ENCODE measurements at places on chromosomes 13 and 19.
A peak's percentile ranks its signal among the peaks of the same experiment; 100 is the strongest.

- no peak for DNase-seq
These were observed 391.3 kb downstream of the TDRD3 start for GRCh38 chr13:60788156-60788829.

DNA sequence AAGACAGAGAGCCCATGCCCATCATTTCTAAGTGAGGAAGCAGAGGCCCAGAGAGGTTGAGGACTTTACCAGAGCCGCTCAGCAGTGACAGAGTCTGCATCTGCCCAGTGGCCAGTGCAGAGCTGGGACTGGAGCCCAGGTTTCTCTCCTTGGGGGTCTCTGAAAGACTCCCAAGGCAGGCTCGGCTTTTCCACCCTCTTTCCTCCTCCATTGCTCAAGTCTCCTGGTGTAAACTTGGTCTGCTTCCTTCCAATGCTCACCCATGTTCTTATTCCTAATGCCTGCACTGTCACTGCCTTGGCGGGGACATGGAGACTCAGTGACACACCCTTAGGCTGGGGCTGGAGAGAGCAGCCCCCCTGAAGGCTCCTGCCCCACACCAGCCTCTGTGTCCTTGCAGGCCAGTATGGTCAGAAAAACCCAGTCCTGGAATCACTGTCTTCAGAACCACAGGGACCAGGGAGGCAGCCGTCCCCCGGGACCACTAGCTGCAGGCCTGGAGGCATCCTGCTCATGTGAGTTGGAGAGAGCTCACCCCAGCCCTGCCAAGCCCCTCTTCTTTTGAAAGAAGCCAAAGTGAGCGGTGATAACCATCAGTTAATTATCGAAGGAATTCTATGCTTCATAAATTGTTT, 211.0 kb upstream of the ZNF536 start:
- DNase-seq: no peak

- no peak for DNase-seq
These were observed 384.3 kb downstream of the EFNB2 start for GRCh38 chr13:106151056-106151699.

- peak; percentile 72 for DNase-seq
These were observed 172.4 kb downstream of the VWA8 start for GRCh38 chr13:41788552-41788951.

DNA sequence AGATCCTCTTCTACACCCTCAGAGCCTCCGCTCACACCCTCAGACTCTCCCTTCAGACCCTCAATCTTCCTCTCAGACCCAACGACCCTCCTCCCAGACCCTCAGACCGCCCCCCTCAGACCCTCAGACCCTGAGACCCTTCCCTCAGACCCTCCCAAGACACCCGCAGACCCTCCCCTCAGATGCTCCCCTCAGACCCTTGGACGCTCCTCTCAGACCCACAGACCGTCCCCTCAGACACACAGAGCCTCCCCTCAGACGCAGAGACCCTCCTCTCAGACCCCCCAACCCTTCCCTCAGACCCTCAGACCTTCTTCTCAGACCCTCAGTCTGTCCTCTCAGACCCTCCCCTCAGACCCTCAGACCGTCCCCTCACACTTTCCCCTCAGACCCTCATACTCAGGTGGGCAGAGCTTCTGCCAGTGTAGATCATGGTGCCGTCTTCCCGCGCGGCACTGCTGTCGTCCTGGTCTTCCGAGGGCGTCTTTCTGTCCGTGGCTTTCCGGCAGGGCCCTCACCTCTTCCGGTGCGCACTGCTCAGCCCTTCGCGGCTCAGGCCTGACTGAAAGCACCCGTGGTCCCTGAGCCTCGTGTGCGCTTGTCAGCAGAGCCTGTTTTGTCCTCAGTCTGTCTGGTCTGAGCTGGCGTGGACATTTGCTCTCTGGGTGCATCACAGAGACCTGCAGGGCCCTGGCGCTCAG, 18.9 kb upstream of the TFDP1 start:
- DNase-seq: no peak

- DNase-seq: no peak
These were observed 482.7 kb downstream of the SLITRK6 start for GRCh38 chr13:85316506-85317025.

GRCh38 chr19:55160128-55160985, 2.8 kb upstream of the TNNI3 start:
- peak; percentile 66 for DNase-seq

GRCh38 chr13:32430018-32430747, 2.3 kb upstream of the N4BP2L1 start:
- peak; percentile 89 for DNase-seq

DNA sequence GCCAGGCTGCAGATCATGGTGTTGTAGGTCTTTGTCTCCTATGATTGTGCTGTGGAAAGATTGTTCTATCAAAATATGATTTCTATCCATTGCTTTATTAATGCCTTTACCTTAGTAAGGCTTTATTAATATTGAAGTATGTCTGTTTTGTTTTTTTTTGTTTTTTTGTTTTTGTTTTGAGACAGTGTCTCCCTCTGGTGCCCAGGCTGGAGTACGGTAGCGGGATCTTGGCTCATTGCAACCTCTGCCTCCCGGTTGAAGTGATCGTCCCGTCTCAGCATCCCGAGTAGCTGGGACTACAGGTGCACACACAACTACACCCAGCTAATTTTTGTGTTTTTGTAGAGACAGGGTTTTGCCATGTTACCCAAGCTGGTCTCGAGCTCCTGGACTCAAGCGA, 7.7 kb downstream of the IRGC start:
- no peak for DNase-seq

GRCh38 chr13:63972328-63972727, 2556.7 kb upstream of the PCDH20 start:
- no peak for DNase-seq

DNA sequence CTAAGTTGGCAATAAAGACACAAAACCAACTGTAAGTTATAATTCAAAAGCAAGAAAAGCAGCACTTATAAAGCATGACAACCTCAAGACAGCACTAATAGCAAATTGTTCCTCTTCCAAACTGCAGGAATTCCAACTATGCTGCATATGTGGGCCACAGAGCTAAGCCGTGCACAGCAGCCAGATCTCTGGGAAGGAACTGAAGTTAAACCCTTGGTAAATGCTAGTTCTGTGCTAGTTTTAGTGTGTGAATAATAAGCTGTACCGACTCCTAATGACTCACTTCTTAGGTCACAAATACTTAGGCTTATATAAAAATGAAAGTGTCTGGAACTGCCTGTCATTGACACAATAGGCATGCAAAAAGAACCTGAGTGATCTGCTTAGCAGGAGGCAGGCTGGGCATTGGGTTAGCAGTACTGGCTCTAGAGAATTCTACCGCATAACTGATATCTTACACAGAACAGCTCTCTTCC, 21.2 kb upstream of the GTF3A start:
- no peak for DNase-seq

- no peak for DNase-seq
These were observed 131.5 kb downstream of the RGCC start for GRCh38 chr13:41588899-41589298.

DNA sequence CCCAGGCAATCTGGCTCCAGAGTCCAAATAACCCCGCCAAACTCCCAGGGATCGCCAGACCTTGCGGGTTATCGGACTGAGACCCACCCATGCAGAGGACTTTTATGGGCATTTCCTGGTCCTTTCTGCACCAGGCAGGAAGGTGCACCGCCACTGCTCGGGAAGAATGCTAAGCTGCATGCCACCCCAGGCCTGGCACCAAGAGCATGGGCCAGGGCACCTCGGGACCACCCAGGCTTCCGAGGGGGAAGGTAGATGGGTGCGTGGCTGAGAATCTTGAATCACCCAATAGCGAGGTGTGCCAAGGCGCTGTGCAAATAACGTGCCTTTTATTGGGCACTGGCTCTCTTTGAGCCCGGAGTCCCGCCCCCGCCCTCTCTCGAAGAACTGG, 422 bp upstream of the ZNF575 start:
- peak; percentile 57 for DNase-seq

GRCh38 chr13:43905435-43906031, 25.8 kb downstream of the LACC1 start:
- peak; percentile 27 for DNase-seq

GRCh38 chr19:57719901-57720519, 7.4 kb downstream of the ZNF671 start:
- DNase-seq: no peak

- no peak for DNase-seq
These were observed 19.7 kb downstream of the PNPLA6 start for GRCh38 chr19:7554990-7555864.

- DNase-seq: no peak
These were observed 15.8 kb upstream of the NPAS1 start for GRCh38 chr19:47003611-47004465.

- DNase-seq: no peak
These were observed 10.3 kb upstream of the GARIN5A start for GRCh38 chr19:50486823-50487515.

GRCh38 chr19:38036707-38037611, 130.0 kb downstream of the SIPA1L3 start:
- no peak for DNase-seq

DNA sequence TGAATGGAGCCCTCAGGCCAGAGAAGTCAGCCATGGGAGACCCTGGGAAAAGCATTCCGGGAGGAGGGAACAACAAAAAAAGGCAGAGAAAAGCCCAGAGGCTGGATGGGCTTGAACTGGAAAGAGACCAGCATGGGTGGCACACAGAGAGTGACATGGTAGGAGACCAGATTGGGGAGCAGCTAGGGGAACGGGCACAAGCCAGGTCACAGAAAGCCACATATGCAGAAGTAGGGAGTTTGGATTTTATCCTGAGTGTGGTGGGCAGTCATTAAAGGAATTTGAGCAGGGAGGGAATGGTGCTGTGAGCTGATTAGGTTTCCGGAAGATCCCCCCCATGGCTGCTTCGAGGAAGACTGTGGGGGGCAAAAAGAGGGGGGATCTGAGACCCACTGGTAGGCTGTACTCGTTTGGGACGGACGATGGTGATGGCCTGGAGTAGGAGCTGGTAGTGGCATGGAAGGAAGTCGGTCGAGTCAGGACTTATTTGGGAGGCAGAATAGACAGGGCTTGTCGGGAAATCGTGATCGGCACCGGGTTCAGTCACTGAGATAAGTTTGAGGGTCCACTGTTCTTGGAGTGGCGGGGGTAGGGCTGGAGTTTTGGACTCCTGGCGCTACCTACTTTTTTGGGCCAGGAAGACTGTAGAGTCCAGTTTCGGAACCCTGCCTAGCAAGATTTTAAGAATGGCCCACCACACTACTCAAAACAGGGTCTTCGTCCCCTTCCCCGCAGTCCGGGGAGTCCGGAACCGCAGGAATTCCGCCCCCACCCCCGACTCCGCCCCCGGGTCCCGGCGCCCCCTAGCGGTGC, 949 bp downstream of the SERTAD1 start:
- no peak for DNase-seq

- DNase-seq: peak; percentile 87
These were observed 27.7 kb downstream of the ZNF844 start for GRCh38 chr19:12092065-12092867.

DNA sequence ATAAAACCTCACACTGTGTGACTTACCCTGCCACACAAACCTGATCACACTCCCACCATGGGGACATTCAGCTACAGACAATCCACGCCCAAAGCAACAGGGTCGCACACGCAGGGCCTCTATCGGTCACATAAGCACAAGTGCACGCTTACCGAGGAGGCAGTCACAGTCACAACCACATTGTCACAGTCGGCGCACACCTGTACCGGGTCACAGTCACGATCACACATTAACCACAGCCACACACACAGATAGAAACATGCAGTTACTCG, 579 bp downstream of the ZNF566 start:
- DNase-seq: peak; percentile 26

DNA sequence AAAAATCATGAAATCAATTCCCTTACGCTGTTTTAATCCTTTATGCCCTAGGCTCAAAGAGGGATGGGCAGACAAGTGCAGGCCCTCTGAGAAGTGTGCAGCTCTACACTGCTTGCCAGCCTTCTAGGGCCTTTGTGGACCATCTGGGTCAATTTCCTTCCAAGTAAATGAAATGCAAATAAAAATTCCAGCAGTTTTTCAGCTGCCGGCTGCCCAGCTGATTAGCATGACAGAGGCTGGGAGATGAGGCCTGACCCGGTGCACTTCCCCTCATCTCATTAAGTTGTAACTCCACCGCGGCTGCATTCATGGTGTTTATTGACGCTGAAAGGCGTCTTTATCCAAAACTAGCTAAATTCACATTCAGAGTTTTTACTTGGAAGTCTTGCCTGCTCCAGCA, 47.5 kb upstream of the GSX1 start:
- DNase-seq: no peak

- no peak for DNase-seq
These were observed 405.9 kb downstream of the ZNF536 start for GRCh38 chr19:30778061-30778460.

DNA sequence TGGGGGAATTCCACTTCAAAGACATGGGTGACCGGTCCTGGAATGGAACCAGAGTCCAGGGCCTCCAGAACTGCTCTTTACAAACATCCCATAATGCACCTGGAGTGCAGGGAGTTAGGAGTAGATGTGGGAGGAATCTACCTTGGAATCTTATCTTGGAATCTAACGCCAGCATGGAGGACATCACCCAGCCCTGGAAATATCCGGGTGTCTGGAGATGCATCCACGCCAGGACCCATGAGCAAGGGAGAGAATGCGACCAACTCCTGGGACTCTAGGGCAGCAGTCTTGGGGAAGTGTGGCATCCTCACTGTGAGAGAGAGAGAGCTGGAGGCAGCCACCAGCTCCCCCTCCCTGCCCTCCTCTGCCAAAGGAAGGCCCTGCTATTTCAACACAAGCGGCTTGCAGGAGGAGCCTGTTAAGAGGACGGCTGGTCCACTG, 211.8 kb downstream of the UQCRFS1 start:
- no peak for DNase-seq

- DNase-seq: no peak
These were observed 694 bp downstream of the CLN5 start for GRCh38 chr13:76992548-76993001.

DNA sequence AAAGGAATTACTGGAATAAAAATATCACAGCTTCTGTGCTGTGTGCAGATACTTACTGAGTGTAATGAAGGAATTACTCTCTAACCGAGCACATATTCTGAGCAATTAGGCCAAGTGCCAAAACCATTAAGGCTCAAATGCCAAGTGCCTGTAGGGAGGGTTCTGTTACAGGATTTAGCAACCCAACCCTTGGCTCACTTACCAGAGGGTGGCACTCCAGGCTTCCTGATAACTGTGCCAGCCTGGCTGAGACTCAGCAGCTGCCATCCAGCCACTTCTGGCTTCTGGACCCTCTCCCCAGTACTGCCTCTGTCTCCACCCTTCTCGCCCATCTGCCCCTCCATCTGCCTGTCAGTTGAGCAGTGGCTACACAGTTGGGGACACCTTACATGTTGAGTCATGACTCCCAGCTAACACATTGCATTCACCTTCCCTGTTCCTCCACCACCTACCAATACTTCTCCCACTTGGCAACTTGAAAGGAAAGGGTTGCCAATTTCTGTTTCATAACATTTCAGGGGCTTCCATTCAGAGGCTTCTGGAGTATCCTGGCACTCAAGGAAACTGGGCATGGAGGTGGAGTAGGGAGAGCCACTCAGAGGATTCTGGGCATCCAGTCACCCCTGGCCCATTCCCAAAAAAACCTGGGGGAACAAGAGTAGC, 110.5 kb downstream of the COG6 start:
- no peak for DNase-seq

- no peak for DNase-seq
These were observed 8.3 kb downstream of the ATP8A2 start for GRCh38 chr13:25380082-25380481.

Measured in GF-D8 (cell line).